D341Med (cell line): ENCODE measurements at places on chromosomes 12 and 14.

DNA sequence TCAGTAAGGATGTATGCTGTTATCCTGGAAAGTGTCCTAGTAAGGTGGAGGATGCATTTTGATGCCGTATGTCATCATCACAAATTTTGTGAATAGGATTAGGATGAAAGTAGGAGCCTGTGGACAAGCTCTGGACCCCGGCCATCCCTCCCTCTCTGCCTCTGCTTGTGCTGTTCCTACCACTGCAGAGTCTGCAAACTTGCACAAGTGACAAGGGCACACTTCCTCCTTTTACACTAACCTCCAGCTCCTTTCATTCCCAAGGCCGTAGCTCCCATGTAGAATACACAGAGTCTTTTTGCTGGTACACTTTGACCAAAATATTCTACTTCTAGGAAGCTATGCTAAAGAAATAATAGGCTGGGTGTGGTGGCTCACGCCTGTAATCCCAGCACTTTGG is 13.3 kb upstream of the TMCC3 start:
- no peak for DNase-seq

DNA sequence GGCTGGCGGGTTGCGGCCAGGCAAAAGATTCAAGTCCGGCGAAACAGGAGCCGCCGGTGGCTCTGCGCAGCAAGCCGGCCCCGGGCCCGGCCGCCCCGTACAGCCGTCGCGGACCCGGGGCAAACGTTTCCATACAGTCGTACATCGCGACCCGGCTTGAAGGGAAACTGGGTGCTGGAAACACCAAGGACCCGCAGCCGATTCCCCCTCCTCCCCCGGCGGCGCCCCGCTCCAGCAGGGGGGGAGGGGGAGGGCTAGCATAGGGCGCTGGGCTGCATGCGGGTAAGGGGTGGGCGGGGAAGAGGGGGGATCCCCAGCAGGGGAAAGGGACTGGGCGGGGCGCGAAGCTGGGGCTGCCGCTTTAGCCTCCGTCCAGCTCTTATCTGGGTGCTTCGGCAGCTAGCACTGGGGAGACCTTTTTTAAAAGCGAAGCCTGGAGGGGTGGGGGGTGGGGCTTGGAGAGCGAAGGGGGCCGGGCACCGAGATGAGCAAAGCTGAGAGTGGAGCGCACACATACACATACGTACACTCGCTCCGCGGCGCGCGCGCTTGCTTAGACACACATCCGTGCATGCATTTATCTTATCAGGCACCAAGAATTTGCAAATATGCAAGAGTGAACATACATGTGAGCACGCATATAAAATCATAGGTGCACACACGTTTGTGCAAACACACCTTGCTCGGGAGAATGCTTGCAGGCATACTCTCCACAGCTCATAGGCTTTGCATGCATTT is 11.9 kb downstream of the RARG start:
- DNase-seq = no peak

DNA sequence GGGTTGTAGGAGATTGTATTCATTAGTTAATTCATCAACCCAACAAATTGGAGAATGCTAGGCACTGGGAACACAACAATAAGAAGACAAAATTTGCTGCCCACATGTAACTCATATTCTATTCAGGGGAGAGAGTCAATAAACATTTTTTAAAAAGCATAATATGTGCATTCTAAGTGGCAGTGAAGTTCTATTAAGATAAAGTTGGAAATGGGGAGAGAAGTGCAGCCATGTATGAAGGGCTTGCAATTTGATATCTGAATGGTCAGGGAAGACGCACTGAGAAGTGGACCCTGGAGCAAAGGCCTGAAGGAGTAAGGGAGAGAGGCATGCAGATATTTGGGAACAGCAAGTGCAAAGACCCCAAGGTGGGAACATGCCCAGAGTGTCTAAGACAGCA is 40.2 kb upstream of the CHST11 start:
- DNase-seq = no peak

- DNase-seq = no peak
Observed at GRCh38 chr12:17982556-17982955, 107.4 kb downstream of the RERGL start.

DNA sequence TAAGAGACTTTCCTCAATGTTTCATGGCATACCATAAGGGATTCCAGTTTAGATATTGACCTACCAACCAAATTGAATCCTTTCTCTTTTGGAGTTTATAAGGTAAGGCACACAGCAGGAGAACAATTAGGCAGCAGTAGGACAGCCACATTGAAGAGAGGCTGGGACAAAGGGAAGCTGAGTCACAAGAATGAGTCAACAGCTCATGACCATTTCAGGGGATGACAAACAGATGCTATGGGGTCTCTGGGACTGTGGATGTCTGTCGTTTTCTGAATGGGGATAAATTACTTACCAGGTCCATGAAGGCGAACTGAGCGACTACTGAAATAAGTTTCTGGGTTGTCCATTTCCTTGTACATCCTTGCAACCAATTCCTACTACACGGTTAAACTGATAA is 48.6 kb upstream of the E2F7 start:
- DNase-seq = no peak

DNA sequence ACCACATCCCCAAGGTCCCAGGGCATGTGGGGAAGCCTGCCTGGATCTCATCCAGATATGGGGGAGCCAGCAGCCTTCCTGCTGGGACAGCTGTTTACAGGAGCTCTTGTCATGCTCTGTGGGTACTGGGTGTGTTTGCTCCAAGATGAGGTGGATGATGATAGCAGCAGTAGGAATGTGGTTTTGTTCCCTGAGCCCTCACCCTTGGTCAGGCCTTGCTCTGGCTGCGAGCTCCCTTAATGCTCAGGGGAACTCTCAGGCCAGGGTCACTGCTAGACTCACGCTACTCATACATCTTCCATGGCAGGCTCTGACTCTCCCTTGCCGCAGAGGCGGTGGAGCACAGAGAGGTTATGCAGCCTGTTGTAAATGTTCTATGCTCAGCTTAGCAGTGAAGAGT is 990.3 kb downstream of the AACS start:
- no peak for DNase-seq
